ENCODE measurements at places on chromosomes 5 and 9.

DNA sequence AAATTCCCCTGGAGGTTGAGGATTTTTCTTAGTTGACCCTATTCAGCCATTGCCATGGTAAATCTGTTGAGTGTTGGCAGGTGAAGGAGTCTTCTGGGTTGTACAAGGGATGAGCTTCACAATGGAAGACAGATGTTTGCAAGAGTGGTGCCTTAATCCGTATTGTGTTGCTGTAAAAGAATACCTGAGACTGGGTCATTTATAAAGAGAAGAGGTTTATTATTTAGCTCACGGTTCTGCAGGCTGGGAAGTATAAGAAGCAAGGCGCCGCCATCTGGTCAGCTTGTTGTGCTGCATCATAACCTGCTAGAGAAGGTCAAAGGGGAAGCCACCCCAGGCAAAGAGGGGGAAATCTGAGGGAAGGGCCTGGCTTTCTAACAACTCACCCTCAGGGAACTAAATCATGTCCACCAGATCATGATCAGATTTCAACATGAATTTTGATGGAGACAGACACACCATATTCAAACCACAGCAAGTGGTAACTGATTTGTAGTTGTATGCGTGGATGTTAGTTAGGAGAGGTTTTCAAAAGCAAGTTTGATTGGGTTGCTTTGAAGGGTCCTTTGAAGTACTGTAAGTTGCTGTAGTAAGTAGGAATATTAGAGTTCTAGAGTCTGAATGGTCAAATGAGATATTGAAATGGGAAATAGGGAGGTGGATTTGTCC is 2.5 kb downstream of the TNPO1 start:
- H3K4me3 ChIP-seq: peak overlapping the region; percentile 82
- H3K27me3 ChIP-seq: no peaks in the 10 kb centered on the region
- DNase-seq: no peak
- peaks cover 61% of the 10 kb centered on the region for H3K4me1 ChIP-seq
- no peaks in the 10 kb centered on the region for H3K36me3 ChIP-seq
- no peak overlapping the region for H3K27ac ChIP-seq

GRCh38 chr5:172769616-172770373 is 1.2 kb downstream of the DUSP1 start:
- peak overlapping the region; percentile 77 for H3K4me3 ChIP-seq
- peak overlapping the region; percentile 96 for H3K27ac ChIP-seq
- H3K27me3 ChIP-seq: no peaks in the 10 kb centered on the region
- peaks cover 82% of the 10 kb centered on the region for H3K4me1 ChIP-seq
- DNase-seq: no peak

DNA sequence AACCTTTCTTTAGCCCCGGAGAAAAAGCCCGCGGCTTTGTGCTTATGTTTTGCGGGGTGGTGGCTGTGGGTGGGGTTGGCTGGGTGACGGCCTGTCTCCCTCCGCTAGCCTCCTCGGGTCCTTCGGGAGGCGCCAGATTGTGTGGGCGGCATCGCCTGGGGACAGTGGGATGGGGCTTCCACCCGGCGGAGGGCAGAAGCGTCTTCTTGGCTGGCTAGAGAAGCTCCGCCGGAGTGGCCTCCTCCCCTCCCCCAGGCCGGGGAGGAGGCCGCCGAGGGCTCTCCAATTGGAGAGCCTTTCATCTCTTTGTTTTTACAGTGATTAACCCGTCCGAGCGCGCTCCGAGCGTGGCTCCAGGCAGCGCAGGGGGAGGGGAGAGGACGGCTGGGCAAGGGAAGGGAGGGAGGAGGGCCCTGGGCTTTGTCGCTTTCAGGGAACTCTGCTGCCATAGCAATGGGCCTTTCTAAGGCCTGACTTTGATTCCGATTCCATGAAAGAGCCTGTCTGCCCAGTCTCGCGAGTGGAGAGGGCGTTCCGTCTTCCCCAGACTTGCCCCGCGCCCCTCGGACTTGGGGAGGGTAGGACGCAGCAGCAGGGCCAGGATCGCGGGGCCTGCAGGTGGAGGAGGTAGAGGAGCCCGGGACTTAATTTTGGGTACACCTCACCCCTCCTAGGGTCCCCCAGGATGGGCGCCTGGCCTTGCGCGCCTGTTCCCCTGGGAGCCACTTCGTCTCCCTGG is 36.7 kb upstream of the TIFAB start:
- no peaks in the 10 kb centered on the region for H3K36me3 ChIP-seq
- H3K4me1 ChIP-seq: peaks cover 61% of the 10 kb centered on the region
- no peak for DNase-seq
- H3K27ac ChIP-seq: no peak overlapping the region
- peaks cover 71% of the 10 kb centered on the region for H3K27me3 ChIP-seq
- H3K4me3 ChIP-seq: peak overlapping the region; percentile 10

GRCh38 chr9:38229504-38230155 is 160.6 kb upstream of the SHB start:
- H3K27me3 ChIP-seq: peaks cover 22% of the 10 kb centered on the region
- no peaks in the 10 kb centered on the region for H3K36me3 ChIP-seq

DNA sequence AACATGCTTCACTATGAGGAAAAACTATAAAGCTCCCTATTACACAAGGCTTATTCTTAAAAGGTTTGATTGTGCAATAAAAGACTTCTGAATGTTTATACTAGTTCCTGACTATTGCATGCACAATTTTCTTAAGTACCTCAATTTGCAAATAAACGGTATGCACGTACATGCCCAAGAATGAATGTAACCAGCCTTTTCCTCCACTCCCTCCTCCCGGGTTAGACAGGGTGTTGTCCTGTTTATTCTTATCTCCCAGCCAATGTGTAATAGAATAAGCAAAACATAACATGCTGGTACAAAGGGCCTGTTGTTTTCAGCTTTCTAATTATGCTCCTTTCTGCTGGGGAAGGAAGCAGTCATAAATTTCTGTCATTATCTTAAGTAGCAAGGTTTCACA is 79.1 kb downstream of the AOPEP start:
- H3K36me3 ChIP-seq: no peaks in the 10 kb centered on the region
- peak overlapping the region; percentile 73 for H3K27ac ChIP-seq
- DNase-seq: no peak
- H3K27me3 ChIP-seq: no peaks in the 10 kb centered on the region
- H3K4me1 ChIP-seq: peaks cover 8% of the 10 kb centered on the region

GRCh38 chr5:66701244-66701643 is 105.1 kb downstream of the MAST4 start:
- DNase-seq: no peak
- no peak overlapping the region for H3K4me3 ChIP-seq
- no peaks in the 10 kb centered on the region for H3K27me3 ChIP-seq
- no peaks in the 10 kb centered on the region for H3K36me3 ChIP-seq
- H3K4me1 ChIP-seq: no peaks in the 10 kb centered on the region

DNA sequence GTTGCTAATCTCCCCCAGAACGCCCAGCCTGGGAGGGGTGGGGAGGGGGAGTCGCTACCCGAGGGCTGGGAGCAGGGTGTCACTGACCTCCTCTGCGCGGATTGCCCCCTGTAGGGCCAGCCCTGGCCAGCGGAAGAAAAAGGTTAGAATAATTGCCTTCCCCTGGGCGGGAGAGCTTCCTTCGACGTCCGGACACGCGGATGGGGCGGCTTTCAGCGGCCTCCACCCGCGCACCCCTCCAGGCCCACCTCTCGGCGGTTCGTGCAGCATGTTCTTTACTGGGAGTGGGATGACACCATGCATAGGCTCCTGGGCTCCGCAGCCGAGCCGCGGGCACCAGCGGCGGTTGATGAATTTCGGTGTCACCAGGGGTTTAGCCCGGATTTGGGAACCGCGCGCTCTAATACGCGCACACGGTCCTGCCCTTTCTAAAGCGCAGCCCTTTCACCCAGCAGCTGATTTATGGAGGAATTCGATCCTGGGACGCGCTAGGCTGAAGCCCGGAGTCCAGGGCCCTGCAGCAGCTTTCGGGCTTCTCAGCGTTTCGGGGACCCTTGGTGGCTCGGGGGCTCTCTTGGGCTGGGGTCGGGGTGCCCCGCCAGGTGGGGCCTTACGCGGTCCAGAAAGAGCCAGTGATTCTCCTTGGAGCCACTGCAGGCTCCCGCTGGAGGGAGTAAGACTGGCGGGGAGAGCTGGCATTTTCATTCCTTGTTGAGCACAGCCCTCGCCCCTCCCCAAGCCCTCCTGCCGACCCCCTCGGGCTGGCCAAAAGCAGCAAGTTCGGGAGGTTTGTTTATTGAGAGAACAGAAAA is 10.1 kb downstream of the LMX1B start:
- peaks cover 17% of the 10 kb centered on the region for H3K4me1 ChIP-seq
- no peaks in the 10 kb centered on the region for H3K36me3 ChIP-seq
- H3K27ac ChIP-seq: no peak overlapping the region
- no peak overlapping the region for H3K4me3 ChIP-seq
- no peak for DNase-seq

DNA sequence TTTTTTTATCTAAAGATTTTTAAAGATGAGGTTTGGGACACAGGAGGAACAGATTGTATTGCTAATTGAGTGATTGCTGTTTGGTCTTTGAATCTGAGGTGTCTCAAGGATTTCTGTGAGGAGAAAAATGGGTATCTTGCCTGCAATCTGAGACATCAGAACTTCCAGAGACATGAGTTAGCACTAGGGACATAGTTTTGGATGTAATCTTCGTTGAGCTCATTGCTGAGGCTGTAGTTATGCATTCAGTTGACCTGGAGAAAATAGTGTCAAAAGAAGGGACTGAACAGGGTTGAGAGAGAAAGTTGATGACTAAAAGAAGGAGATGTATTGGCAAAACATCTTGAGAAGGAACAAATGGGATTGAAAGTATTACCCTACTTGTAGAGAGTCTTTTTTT is 24.6 kb downstream of the C9orf85 start:
- H3K36me3 ChIP-seq: no peaks in the 10 kb centered on the region
- H3K27ac ChIP-seq: peak overlapping the region; percentile 82
- DNase-seq: no peak
- no peaks in the 10 kb centered on the region for H3K4me1 ChIP-seq
- no peak overlapping the region for H3K4me3 ChIP-seq

DNA sequence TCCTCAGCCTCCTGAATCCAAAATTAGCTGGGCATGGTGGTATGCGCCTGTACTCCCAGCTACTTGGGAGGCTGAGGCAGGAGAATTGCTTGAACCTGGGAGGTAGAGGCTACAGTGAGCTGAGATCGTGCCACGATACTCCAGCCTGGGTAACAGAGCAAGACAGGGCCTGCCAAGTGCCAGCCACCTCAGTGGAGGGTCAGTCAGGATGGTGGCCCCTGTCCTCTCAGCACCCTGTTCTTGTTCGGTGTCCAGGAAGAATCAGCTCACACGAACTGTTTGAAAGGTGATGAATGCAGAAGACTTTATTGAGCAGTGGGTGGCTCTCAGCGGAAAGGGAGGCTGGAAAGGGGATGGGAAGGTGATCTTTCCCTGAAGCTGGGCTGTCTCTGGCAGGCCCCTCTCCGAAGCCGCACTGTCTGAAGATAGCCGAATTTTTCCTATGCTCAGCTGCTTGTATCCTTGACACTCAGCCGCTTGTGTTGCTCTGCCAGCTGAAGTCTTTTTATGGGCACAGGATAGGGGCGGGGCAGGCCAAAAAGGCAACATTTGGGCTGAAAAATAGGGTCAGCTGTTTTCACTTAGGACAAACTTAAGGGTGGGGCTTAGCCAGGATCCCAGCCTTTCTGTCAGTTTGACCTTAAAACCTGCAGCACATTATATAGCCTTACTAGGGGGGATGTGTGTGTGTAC is 50.9 kb downstream of the UBE2R2 start:
- H3K4me3 ChIP-seq: no peak overlapping the region
- DNase-seq: no peak
- peak overlapping the region; percentile 3 for H3K27ac ChIP-seq
- H3K36me3 ChIP-seq: no peaks in the 10 kb centered on the region

DNA sequence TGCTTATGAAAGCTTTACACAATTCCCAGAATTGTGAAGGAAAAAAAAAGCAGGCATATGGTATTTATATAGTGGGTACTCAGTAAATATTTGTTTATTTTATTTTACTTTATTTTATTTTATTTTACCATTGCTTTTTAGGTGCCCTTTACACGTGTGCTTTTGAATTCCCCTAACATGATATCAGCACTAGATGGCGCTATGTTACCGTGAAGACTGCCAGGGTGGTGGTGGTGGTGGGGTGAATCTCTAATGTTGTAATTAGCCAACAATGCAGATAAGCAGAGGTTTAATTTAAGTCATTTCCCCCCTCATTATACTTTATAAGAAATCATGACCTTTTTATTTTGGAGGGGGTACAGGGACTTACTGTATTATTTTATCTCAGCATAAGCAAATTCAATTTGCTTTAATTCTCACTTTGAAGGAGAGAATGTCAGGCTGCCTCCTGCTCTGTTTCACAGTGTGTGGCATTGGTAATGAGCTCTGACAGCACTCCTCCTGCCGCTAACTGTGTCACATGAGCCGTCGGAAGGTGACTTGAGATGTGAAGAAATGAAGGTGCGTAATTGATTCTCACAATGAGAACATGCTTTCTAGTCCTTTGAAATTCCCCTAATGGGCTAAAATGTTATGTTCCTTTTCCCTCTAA is 165.6 kb downstream of the YTHDC2 start:
- H3K4me3 ChIP-seq: no peak overlapping the region
- no peak for DNase-seq

DNA sequence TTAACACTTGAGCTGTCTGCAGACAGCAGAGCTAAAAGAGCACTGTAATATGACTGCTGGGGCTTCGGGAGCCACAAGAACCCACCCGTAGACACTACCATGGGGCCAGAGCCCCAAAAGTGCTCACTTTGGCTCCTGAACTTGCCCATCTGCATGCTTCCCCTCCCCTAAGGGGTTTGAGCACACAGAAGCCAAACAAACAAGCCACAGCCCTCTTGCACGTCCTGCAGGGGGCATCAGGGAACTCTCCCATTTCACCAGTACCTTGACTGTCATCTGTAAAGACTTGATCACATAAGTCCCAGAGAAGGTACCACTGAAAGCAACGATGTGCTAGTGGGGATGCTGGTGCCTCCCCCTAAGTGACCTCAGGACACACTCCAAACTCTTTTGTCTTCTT is 681.8 kb downstream of the SEMA5A start:
- DNase-seq: no peak
- H3K4me3 ChIP-seq: no peak overlapping the region
- H3K4me1 ChIP-seq: no peaks in the 10 kb centered on the region
- H3K27ac ChIP-seq: no peak overlapping the region
- H3K36me3 ChIP-seq: no peaks in the 10 kb centered on the region
- H3K27me3 ChIP-seq: no peaks in the 10 kb centered on the region

DNA sequence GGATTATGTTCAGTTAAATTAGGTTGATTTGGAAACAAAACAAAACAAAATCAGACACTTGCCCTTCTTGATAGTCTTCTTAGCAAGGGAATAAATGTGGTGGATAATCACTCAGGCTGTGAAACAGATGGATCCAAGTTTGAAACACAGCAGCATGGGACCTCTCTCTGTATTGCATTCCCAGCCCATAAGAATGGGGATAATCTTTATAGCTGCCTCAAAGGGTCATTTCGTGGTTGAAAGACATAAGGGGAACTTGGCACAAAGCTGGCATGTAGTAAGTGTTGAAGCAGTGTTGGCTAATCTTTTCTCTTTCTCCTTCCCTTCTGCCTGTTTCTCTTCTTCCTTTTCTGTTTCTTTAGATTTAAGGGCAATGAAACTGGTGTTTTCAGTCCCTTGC is 333.9 kb upstream of the TLE4 start:
- peaks cover 5% of the 10 kb centered on the region for H3K4me1 ChIP-seq
- no peaks in the 10 kb centered on the region for H3K36me3 ChIP-seq
